ENCODE measurements at places on chromosomes 11 and 22.
A peak's percentile ranks its signal among the peaks of the same experiment; 100 is the strongest.

DNA sequence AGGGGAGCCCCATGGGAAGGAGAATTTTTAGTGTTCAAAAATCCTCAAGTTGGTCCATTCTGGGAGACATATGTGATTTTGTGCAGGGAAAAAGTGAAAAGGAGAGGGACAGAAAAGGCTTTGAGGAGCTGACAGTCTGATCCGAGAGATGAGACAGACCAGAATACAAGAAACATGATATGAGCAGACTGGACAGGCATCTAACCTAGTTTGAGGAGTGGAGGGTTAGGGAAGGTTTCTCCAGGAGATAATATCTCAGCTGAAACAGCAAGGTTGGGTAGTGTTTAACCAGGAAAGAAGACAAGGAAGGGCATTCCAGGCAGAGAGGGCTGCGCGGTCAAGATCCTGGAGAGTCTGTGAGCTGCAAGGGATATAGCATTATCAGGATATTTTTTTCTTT, 101.4 kb upstream of the NCAM1 start:
- DNase-seq = no peak

GRCh38 chr22:35310556-35311550, 11.2 kb downstream of the TOM1 start:
- DNase-seq = no peak

GRCh38 chr11:116874251-116874650, 36.8 kb upstream of the APOA1 start:
- no peak for DNase-seq

DNA sequence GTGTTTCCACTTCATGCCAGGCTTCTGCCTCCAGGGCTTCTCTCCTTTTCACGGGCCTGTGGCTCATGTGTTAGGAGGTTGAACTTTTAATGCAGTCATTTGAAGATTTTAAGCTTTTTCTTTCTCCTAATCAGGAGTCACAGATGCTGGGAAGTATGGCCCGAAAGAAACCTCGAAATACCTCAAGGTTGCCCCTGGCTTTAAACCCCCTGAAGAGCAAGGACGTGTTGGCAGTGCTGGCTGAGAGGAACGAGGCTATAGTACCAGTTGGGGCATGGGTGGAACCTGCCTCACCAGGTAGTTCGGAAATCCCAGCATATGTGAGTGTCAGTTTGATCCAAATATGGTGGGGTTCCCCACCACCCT, 571 bp downstream of the CCDC15 start:
- no peak for DNase-seq

GRCh38 chr11:8371516-8371884, 107.8 kb upstream of the LMO1 start:
- DNase-seq = no peak

DNA sequence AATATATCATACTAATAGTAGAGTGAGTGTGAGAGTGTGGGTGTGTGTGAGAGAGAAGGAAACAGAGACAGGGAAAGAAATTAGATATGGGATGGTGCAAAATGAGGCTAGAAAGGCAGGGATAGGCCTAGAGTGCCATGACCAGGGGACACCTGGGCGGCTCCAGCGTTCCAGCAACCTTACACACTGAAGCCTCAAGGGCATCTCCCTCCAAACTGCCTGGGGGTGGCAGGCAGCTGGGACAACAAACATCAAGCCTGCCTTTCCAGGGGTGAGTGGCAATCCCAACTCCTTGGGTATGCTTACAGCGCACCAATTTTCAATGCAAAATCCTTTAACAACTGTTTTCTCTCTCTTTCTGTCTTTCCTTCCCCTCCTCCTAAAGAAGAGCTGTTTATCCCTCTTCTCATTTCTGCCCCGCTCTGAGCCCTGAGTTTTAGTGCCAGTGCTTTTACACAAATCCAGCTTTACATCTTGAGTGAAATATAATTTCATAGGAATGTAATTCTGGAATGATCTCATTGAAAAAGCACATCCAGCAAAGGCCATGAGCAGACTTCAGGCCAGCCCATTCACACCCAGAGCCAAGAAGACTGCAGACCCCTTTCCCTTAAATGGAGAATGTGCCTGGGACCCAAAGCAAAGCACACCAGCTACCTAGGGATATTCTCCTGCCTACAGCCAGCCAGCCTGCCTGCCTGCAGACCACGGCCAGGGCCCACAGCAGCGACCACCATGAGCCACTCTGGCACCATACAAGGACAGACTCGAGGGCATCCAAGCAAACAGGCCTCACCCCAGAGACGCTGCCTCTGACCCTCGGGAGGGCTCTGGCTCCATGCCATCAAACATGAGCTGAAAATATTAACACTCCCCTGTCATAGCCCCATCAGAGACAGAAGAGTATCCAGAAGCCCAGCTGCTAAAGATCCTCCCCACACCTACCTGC, 90.3 kb downstream of the RPL27A start:
- DNase-seq = no peak

GRCh38 chr11:113279591-113279990, 34.8 kb upstream of the TTC12 start:
- no peak for DNase-seq

DNA sequence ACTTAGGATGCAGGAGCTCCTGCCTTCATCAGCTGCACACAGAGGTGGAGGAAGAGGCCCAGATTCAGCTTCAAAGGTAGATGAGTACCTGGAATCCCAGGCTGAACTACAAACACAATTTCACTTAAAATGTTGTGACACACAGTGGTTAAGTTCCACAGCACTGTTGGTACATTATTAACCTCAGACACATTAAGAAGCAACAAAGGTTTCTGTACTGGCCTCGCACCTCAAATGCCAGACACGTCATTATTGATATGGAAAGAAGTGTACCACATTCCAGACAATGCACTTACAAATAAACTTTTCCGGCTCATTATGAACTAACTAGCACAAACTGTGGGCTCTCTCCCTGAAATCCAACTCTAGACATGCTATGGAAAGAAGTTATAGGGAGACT, 34.6 kb downstream of the PRDM10 start:
- DNase-seq = no peak

- peak; percentile 34 for DNase-seq
Observed at GRCh38 chr11:115503083-115503885, 931 bp downstream of the CADM1 start.

DNA sequence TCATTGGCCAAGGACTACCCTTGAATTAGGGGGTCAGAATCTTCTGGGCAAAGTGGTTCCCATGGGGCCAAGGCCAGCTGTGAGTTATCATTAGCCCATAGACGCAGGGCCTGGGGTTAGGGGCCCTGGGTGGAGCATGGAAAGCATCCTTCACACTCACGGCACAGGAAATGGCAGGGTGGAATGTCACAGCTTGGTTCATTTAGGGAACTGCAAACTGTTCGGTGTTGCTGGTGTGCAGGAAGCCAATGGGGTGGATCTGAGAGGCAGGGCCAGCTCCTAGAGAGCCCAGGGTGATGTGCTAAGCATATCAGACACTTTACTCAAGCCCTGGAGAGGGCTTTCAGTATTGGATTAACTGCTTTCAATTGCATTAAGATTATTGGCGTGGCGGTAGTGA, 42.9 kb downstream of the TECTA start:
- no peak for DNase-seq

GRCh38 chr22:31241936-31242335, 29.8 kb downstream of the LIMK2 start:
- no peak for DNase-seq

- DNase-seq = no peak
Observed at GRCh38 chr11:14650064-14650463, 6.5 kb downstream of the PDE3B start.

DNA sequence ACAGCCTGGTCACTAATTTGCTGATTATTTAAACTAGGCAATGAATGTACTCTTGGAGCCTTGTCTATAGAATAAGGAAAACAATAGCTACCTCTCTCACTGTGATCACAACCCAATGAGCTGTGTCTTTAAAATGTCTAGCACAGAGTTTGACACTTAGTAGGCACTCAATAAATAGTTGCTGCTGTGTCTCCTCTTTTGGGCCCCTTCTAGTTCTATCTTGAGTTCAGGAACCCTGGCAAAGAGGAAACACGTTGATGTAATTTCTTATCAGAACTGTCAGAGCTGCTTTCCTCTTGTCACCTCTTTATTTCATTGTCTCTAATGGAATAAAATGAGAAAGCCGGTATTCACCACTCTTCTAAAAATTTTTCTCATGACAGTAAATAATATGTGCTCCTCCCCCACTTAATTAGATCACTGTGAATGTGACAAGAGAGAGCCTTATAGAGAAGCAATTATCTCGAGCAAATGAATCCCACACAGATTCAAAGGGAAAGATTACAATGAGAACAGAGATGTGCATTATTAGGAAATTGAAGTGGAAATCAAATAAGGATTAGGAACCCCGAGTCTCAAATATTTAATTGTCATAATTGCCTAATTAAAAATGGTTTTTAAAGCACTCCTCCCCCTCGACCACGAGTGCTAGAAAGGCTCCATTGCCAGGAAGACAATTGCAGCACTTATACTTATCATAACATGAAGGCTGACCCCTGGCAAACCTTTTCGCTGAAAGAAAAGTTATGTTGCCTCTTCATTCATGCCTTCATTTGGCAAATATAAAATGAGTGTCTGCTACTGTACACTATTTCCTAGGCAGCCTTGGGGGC, 175.0 kb upstream of the BDNF start:
- no peak for DNase-seq

DNA sequence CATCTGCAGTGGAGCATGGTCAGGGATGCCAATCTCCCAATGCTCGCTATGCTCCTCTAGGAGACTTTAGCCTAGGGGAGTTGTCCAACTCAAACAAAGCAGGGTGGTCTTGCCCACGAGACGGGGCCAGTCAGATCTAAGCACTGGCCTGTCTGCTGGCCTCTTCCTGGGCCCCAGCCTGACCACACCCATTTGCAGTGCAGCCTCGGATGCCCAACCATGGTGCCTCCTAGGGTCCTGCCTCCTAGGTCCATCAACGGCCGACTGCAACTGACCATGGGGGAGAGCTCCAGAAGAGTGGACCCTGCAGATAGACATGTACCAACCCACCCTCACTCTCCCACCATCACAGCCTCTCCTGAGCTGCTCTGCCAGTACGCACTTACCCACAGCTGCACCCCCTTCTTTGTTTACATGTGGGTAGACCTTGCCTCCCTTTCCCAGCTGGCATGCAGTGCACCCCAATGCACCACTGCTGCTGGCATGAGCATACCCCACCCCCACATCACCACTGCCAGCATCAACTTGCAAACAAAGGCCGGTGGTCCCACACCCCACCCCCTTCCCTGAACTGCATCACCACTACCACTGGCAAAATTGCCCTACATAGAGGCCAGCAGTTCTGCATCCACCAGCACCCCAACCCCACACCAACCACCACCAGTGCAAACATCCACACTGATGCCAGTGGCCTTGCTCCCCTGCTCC, 27.6 kb upstream of the ARL14EP start:
- DNase-seq = no peak

- DNase-seq = no peak
Observed at GRCh38 chr11:59532620-59533019, 21.3 kb downstream of the OR4D9 start.

DNA sequence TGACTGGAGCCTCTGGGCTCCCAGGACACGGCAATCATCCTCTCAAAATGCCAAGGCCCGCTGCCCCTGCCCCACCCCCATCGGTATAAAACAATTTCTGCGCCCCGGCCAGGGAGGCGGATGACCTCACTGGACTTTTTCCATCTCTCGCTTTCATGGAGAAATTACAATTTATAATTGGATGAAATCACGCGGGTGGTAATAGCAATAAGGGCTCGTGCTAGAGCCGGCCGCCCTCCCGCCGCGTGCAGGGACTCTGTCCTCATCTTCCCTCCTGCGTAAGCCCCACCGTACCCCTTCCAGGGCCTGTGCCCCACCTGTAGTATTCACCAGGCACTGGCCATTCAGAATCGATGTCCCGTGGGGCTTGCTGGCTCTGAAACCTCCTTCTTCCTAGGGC, 64.5 kb downstream of the MACROD1 start:
- DNase-seq = no peak

GRCh38 chr22:36584666-36585065, 55.7 kb upstream of the EIF3D start:
- no peak for DNase-seq

GRCh38 chr11:19101796-19102520, 15.0 kb upstream of the ZDHHC13 start:
- DNase-seq = no peak

DNA sequence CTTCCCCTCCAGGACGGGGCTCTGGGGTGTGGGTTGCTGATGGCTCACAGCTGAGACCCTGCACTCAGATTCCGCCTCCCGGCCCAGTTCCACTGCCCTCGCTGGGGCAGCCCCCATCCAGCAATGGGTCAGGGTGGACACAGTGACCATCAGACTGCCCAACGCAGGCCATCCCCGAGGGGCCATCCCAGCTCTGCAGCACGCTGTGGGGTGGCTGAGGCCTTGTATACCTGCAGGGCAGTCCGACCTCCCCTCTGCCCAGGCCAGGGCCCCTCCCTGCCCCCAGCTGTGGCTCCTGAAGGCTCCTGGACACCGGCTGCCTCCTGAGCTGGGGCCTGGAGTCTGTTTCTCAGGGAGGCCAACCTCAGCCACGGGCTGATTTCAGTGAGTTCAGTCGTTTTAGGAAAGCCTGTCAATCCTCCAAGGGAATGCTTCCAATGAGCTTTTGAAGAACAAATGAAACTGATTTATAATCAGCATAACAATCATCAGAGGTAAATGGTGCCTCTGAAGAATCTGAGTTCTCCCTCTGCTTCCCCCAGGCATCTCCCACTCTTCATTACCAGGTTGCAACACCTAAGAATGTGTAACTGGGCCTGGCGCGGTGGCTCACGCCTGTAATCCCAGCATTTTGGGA, 95.1 kb downstream of the CELSR1 start:
- no peak for DNase-seq

GRCh38 chr11:12168114-12168513, 57.7 kb downstream of the MICAL2 start:
- no peak for DNase-seq

GRCh38 chr22:19121631-19122142, 525 bp downstream of the DGCR2 start:
- DNase-seq = peak; percentile 59

DNA sequence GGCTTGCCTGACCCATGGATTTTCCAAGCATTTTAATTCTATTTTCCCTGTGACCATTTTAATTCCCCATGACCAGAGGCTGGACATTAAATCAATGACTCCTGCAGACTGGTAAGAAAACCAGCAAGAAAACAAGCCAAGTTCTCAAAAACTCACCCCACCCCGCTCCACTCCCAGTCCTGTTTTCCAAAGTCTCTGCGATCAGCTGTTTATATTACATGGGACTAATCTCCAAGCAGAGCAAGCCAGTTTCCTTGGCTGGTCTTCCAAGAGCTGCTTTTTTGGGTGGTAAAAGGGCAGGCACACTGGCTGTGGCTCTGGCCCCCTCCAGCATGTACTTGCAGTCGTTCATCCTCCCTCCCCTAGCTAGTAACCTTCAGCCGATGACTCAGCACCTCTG, 97.9 kb downstream of the RRAS2 start:
- no peak for DNase-seq

DNA sequence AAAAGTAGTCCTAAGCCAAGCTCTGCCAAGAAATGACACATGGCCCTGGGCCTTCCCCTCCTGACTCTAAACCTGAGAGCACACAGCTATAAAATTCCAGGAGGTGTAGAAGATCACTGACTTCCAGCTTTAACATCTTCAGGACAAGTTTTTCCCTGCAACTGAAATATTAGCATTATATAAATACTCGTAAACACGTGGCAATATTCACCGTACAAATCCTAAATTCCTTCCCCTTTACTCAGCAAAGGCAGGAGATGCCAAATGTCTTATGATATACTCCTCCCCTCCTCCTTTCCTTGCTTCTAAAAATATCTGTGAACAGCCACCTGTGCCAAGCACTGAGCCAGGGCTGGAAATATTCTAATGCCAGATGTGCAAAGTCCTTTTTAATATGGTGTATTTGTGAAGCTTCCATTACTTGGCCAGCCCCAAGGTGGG, 194.0 kb downstream of the LARGE1 start:
- DNase-seq = no peak

- DNase-seq = no peak
Observed at GRCh38 chr11:120130176-120130980, 7.5 kb downstream of the TRIM29 start.

Measured in inflammatory macrophage (primary cell).